ENCODE measurements at places on chromosomes 4 and X.

DNA sequence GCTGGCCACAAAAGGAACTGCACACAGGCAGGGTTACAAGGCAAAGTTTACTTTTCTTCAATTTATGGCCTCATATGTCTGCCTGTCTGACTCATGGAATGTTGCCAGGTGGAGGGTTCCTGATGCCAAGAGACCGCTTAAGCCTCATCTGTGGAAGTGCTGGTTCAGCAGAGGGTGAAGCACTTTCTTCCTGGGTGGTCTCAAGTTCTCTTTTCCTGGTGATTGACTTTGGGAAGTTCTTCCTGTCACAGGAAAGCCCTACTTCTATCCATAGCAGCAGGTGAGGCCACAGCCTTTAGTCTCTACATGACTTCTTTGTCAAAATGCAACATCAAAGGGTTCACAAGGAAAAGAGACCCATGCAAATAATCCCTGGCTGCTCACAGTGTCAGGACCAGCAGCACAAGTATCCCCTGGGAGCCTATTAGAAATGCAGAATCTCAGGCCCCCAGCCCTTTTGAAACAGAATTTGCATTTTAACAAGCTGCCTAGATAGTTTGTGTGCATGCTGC lies 81.4 kb upstream of the IGFBP7 start:
- peak; percentile 99 for DNase-seq

GRCh38 chr4:171266671-171267070 lies 546.5 kb upstream of the GALNTL6 start:
- DNase-seq = no peak

- DNase-seq = no peak
These were observed 1.9 kb downstream of the ARHGAP10 start for GRCh38 chr4:147733716-147734344.

DNA sequence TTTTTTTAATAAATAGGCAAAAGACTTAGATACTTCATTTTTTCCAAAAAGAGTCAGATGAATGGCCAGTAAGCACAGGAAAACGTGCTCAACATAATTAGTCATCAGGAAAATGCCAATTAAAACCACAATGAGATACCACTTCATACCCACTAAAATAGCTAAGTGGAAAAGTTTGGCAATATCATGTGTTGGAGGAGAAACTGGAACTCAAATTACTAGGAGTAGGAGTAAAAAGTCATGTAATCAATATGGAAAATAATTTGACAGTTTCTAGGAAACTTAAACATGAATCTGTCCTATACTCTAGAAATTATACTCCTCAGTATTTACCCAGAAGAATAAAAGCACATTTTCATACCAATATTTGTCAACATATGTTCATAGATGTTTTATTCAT lies 449.8 kb downstream of the INPP4B start:
- no peak for DNase-seq

DNA sequence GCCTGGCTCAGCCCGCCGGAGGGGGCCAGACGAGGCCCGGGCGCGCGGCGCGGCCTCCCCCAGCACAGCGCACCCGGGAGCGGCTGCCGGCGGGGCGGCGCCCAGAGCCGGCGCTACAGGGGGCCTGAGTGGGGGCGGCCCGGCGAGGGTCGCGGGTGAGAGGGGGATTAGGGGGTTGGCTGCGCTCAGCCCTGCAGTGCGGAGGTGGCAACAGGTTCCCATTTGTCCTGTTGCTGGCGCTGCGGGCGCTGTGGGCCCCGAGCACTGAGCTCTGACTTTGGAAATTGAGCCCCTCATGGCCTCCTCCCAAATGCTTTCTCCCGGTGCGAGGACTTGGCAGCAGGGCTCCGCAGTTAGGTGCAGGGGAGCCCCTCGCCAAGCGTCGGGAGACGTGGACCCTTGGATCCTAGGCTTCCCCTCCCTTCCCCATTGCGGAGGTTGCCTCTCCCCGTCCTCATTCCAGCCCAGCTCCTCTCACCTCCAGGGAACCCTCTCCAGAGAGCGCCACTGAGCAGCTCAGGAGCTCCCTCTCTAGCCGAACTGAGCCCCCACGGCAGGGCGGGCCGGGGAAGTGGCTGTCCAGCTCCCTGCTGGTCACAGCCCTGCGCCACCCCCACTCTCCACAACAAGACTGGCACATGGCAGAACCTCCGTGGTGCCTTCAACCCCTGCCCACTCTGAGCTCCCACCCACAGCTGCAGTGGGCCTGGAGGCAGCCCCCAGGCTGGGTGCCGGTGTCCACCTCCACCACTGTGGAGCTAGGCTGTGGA lies 2.5 kb upstream of the DUSP9 start:
- DNase-seq = no peak
